ENCODE measurements at places on chromosomes 11 and 22. TPM values are rescaled to one million over a fixed set of nuclear protein-coding genes. Genes with fewer than 3 reads are reported as not detected.

The RIMBP3C gene
- 0.24 TPM for total RNA-seq

The TSPAN32 gene
- not detected for total RNA-seq

The PRG3 gene
- total RNA-seq = not detected

The RCN1 gene
- 171 TPM for total RNA-seq

The GGTLC3 gene
- not detected for total RNA-seq

The SLC35F2 gene
- total RNA-seq = 46.4 TPM

Data from A549 treated with GW870086 at 1 μM for 4 hours (cell line).